ENCODE measurements at places on chromosomes 16 and 17.

- no peak for DNase-seq
Observed at GRCh38 chr17:44356241-44356640, 7.4 kb downstream of the FAM171A2 start.

DNA sequence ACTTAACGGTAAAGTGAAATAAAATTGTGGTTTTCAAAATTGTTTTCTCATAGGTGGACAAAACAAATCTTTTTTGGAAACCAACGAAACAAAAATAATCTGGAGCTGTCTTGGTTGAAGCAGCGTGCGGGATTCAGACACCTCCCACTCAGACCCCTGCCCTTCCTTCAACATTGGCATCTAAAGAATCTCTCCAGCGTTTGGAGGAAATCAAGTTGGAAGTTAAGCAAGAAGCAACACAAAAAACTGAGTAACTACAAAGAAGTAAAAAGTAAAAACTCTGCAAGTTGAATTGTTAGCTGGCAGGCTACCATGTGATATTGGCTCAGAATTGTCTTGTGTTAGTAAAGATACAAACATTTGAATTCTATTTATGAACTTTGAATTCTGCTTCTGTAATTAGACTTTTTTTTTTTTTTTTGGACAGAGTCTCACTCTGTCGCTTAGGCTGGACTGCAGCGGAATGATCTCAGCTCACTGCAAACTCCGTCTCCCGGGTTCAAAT is 361.0 kb upstream of the PMFBP1 start:
- DNase-seq: no peak

- DNase-seq: no peak
Observed at GRCh38 chr17:42026857-42027589, 7.1 kb downstream of the NKIRAS2 start.

- DNase-seq: no peak
Observed at GRCh38 chr16:23874613-23875294, 39.0 kb downstream of the PRKCB start.

DNA sequence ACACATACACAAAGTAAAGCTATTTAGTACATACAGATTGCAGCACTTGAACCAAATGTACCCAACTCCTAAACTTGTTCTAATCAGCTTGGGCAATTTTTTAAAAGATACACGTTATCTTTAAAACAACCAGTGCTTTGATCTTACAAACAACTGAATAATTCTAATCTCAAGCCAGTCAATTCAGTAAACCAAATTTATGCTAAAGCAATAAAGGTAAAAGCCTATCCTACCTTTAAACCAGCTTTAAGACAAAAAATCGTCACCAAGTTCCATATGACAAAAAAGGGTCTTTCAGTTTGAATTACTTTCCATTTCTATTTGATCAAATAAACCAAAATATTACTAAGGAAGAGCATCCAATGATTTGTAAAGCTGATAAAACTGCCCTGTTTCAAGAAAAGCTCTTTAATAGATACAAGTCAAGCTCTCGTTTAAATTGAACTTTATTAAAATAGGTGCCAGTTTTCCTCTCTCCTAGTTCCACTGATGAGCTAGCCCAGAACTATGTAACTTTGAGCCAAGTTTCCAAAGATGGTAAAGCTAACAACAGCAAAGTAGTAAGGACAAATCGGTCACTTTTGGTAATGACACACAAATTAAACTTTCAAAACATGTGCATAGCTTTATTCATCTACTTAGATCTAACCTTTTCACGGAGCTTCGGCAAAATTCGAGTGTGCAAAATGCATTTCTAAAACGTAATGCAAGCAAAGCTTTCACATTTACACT is 10.2 kb downstream of the CRYBA1 start:
- DNase-seq: no peak

DNA sequence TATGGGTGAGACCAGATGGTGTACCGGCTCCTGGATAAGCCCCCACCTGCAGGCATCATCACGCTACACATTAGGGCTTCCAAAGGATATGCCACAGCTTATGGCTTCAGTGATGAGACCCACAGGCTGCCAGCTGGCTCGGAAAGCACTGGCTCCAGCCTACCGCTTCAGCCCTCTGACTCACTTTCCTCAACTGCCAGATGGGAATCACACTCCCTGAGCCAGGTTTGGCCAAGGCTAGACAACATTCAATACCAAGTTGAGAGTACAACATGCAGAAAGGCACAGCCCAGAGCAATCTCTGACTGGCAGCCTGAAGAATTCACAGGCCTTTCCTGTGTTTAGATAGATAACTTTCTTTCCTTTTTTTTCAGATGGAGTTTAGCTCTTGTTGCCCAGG is 10.3 kb downstream of the CENPV start:
- DNase-seq: no peak

GRCh38 chr16:19382887-19383816 is 34.5 kb upstream of the TMC5 start:
- no peak for DNase-seq

GRCh38 chr16:20613481-20614185 is 37.5 kb upstream of the ACSM2B start:
- no peak for DNase-seq

GRCh38 chr16:49416001-49416675 is 42.5 kb downstream of the C16orf78 start:
- DNase-seq: no peak

GRCh38 chr17:82328141-82328993 is 5.2 kb downstream of the SECTM1 start:
- DNase-seq: no peak

DNA sequence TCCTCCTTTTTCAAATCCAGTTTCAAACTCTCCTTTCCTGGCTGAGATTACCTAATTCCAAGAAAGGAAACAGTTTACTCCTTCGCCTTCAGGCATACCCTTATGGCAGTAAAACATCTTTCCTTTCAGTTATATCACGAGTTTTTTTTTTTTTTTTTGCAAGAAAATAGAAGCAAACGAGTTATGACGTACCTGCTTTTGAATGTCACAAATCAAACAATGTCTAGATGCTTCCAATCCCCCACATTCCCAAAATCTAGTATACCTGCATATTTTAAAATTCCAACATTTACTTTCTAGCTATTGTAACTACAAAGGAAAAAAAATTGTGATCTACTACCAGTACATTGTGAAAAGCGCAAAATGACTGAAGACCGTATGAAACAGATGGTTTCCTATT is 28.9 kb downstream of the GSPT1 start:
- no peak for DNase-seq

GRCh38 chr16:85392756-85393673 is 220.1 kb upstream of the GSE1 start:
- no peak for DNase-seq
